ENCODE measurements at places on chromosomes 16 and 17. TPM values are rescaled to one million over a fixed set of nuclear protein-coding genes. Genes with fewer than 3 reads are reported as not detected.

- no peak for DNase-seq
These were observed 50.5 kb downstream of the CBFA2T3 start for GRCh38 chr16:88926374-88926990.

DNA sequence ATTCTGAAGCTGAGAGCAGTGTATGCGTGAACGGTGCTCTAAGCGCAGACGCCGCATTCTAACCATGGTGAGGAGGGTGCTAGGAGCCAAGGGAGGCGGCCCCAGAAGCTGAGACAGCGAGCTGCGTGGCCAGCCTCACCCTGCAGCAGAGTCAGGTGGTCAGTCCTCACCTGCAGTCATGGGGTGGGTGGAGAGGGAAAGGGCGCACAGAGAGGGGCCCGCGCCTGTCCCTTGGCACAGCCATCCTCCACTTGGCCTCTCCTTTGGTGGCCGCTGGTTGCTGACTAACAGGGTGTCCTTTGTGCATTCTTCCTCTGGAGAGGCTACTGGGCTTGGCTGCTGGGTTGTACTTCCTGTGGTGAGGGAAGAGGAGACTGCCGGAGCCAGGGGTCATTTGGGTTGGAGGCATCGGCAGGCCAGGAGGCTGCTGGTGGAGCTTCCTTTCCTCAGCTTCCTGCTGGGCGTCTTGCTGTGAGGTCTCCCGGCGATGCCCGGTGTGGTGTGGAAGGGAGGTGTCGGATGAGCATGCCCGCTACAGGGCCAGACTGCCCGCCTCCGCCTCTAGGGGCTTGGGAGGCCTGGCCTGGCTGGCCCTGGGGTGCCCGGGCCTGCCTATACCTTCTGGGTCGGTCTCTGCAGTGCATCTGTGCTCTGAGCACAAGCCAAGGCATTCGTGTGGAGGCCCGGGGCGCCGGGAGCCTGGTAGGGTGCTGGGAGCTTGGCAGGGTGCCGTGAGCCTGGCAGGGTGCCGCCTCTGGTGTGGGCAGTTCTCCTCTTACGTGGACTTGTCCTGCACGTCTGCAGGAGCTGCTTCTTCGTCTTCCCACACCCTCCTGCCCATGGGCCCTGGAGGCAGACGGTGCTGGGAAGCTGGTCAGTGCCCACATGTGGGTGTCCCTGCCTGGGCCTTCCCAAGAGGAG lies 17.4 kb downstream of the RNF213 start:
- no peak for DNase-seq

The SMIM36 gene
- total RNA-seq = not detected

The SPEM2 gene
- not detected for total RNA-seq

DNA sequence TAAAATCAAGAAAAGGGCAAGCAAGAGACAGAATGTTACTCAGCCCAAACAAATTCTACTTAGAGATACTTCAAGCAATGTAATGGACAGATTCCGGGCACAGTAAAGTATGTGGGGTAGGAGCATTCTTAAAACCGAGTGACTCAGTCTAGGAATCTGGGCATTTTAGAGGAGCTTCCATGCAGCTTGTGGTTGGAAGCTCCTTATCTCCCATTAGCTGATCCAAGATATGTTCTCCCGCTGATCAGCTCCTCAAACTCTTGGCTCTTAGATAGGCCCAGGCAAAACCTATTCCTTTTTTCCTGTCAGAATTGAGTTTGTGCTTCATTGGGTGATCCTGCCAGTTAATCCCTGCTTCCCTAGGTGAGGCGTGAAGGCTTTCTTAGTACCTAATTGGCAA lies 303.3 kb downstream of the CEP112 start:
- DNase-seq = no peak

DNA sequence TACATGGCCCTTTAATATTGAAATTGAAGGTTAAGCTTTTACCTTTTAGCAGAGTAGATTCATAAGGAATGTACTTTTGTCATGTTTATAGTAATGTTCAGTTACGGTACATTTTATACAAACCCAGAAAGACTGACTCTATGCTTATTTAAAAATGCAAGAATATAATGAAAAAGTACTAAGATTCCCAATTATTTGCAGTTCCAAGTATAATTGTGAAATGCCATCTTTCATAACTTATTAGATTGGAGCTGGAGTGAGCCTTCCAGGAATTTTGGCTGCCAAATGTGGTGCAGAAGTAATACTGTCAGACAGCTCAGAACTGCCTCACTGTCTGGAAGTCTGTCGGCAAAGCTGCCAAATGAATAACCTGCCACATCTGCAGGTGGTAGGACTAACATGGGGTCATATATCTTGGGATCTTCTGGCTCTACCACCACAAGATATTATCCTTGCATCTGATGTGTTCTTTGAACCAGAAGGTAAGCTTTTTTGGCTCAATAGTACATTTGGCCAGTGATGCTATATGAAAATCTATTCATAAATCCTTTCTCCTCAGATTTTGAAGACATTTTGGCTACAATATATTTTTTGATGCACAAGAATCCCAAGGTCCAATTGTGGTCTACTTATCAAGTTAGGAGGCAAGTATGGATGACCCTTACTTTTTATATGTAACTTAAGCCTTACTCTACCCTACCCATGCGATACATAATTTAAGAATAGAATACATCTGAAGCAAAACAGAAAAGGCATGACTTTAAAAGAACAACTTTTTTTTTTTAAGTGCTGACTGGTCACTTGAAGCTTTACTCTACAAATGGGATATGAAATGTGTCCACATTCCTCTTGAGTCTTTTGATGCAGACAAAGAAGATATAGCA lies 4.2 kb downstream of the SRSF2 start:
- no peak for DNase-seq

DNA sequence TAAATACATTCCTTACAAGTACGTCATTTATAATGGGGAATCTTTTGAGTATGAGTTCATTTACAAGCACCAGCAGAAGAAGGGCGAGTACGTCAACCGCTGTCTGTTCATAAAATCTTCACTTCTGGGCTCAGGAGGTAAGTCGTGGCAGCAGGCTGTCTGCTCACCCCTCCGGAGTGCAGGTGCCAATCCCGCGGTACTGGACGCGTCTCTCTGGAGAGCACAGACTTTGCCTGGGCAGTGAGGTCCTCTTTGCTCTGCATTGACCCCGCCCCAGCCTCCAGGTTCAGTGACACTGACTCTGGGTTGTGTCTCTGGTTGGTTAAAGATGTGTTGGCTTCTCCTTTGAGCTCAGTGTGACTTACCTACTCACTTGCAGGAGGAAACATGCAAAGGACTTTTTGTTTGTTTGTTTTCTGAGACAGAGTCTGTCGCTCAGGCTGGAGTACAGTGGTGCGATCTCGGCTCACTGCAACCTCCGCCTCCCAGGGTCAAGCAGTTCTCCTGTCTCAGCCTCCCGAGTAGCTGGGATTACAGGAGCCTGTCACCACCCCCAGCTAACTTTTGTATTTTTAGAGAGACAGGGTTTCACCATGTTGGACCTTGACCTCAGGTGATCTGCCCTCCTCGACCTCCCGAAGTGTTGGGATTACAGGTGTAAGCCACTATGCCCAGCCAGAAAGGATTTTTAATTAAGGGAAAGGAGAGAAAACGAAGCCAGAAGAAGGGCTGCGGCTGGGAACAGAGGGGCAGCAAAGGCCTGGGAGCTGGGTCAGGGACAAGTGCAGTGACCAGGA lies 31.2 kb downstream of the RNF213 start:
- DNase-seq = peak; percentile 3

DNA sequence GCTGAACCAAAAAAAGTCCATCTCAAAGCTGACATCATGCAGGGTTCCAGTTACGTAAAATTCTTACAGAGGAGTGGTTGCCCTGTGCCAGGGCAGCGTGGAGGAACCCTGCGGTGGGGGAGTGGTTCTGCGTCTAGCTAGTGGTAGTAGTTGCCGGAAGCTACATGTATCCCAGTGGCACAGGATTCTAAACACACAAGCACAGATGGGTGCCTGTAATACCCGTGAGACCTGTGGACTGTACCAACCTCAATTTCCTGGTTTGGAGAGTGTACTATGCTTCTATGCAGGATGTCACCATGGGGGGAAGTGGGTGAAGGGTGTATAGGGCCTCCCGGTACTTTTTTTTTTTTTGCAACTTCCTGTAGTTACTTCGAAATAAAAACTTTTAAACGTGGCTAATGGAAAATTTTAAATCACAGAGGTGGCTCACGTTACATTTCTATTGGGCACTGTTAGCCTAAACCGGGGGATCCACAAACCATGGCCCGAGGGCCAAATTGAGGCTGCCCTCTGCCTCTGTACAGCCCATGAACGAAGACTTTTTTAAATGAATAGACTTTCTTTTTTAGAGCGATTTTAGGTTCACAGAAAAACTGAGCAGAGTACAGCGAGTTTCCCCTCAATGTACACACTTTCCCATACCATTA lies 38.5 kb downstream of the TBC1D16 start:
- no peak for DNase-seq

- no peak for DNase-seq
These were observed 113.3 kb downstream of the FTO start for GRCh38 chr16:53817117-53817755.

The GPR142 gene
- not detected for total RNA-seq

The DPEP2 gene
- 0.99 TPM for total RNA-seq

- no peak for DNase-seq
These were observed 7.1 kb downstream of the P2RX5 start for GRCh38 chr17:3688852-3689261.
